Prostate gland (tissue), 2 donors: ENCODE measurements at places on chromosomes 3 and 15.

GRCh38 chr3:56189536-56189935 lies 278.7 kb downstream of the ERC2 start:
- DNase-seq: no peak

DNA sequence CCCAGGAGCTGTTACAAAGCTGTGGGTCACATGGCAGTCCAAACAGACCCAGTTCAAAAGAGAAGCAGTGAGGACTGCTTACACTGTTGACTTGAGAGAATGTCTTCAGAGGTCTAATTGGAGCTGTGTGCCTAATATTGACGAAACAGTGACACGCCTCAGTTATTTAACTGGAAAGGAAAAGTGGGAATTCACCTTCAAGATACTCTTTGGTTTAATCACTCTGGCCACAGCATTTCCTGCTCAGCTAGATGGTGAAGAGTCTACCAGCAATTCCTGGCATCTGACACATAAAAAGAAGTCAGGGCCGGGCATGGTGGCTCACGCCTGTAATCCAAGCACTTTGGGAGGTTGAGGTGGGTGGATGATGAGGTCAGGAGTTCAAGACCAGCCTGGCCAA lies 326.4 kb downstream of the SV2B start:
- DNase-seq: no peak

GRCh38 chr15:80495401-80495942 lies 91.3 kb downstream of the ARNT2 start:
- no peak for DNase-seq

DNA sequence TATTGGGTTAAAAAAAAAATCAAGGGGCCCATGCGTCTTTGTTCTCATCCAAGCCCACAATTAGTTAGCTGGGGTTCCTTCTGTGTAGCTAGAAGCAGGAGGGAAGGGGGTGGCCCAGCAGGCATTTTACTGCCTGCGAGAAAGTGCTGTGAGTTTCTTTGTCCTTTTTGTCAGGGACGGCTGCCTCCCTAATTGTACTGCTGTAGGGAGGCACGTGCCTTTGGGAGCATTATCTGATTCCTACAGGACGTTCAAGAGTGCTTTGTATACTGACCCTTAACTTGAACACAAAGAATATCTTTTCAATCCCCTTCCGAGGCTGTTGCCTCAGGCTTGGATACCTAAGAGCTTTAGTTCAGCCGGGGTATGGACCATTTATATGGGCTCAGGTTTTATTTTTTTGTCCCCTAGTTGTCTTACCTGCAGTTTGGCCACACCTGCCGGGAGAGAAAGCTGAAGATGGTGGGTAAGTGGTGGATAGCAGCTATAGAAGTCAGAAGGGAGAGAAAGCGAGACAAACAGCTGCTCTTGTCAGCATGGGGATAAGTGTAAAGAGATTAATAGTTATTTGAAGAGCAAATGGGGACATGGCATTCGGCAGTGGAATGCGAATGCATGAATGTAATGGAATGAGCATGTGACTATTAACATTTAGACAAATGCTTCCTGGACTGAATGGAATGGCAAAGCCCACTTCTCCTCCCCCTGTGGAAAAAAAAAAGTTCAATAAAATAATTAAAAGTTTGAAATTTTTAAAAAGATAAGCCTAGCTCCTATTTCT lies 175.2 kb downstream of the TP63 start:
- no peak for DNase-seq

DNA sequence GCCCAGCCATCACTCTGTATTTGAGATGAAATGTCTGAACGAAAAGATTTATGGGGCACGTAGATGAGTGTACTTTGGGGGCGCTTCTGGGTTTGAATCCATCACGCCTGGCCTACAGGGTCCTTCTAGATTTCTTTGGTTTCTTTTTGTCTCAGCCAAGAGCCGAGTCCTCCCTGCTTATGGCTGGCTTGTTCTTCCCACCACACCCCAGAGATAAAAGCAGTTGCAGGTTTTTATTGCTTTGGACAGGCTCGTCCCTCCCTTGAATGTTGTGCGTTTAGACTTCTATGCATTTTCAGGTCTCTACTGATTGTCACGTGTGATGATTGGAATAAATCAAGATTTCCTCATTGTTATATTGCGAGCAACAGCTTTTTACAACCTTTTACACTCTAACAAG lies 104.8 kb upstream of the CHRNA7 start:
- DNase-seq: no peak

GRCh38 chr3:94226078-94226477 lies 163.2 kb downstream of the NSUN3 start:
- DNase-seq: no peak

DNA sequence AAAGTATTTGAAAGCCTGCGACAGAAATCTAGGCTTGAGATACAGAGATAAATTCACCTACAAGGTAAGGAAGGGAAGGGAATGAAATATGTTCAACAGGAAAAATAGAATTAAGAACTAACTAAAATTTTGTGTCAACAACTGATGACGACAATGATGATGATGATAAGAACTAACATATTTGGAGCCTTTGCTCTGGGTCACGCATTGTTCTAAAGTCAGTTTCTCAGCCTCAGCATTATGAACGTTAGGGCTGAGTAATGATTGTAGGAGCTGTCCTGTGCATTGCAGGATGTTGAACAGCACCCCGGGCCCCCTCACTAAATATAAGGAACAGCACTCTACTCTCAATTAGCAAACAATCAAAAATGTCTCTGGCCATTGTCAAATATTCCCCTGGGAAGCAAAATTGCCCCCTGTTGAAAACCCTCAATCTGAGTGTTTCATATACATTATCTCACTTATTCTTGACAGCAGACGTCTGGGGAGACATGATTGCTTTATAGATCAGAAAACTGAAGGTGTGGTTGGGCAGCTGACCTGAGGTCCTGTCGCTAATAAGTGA lies 88.5 kb downstream of the ERC2 start:
- no peak for DNase-seq

DNA sequence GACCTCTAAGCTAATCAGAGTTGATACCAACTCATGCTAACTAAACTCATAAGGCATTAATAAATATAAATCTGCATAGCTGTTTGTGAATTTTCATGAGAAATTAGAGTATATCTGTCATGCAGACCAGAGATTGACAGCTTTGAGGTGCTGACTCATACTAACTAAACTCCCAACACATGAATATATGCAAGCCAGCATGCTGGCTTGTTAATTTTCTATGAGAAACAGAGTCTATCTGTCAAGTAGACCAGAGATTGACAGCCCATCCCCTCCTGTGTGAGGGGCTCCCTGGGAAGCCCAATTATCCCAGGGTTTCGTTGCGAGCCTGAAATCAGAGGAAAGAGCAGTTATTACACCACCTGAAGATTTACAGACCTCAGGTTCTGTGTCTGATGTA lies 69.3 kb downstream of the CD47 start:
- no peak for DNase-seq

DNA sequence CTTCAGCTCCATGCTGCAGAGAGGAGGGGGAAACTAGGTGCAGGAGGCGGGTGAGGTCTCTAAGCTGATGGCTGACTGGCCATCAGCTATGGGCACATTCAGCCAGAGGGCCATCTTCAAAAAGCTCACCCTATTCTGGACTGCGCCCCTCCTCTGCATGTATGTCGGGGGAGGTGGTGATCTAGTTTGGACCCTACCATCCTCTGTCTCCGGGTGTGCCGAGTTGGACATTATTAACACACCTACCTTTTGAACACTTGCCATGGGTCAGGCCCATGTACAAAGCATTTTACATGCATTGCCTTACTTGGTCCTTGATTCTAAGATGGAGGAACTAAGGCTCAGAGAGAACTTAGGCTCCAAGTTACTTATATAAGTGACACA lies 1.4 kb downstream of the NISCH start:
- DNase-seq: no peak

- DNase-seq: no peak
These were observed 215.2 kb downstream of the PCCB start for GRCh38 chr3:136465296-136465695.

GRCh38 chr3:89795506-89795905 lies 688.1 kb downstream of the EPHA3 start:
- no peak for DNase-seq
